ENCODE measurements at places on chromosomes 12 and 14. TPM values are rescaled to one million over a fixed set of nuclear protein-coding genes. Genes with fewer than 3 reads are reported as not detected.

GRCh38 chr12:91854725-91855124, 290.9 kb downstream of the BTG1 start:
- H3K4me1 ChIP-seq: peaks cover 14% of the 10 kb centered on the region
- H3K4me3 ChIP-seq: no peak overlapping the region
- no peak for DNase-seq
- peaks cover 2% of the 10 kb centered on the region for H3K36me3 ChIP-seq

The CLEC4D gene
- not detected for total RNA-seq

DNA sequence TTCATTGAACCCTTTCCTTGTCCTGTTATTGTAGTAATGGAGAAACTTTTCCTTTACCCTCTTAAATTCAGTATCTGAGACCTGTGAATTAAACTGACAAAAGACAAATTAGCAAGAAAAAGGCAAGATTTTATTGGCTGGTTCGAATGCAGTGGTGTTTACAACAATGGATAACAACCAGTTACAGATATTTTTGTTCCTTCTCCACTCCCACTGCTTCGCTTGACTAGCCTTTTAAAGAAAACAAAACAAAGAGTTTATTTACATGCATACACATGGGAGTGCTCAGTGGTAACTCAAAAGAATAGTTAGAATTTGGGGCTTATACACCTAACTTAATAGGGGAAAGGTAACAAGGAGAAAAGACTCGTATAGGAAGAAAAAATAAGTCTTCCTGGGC, 37.0 kb upstream of the HECTD1 start:
- H3K27ac ChIP-seq: no peak overlapping the region
- H3K27me3 ChIP-seq: no peaks in the 10 kb centered on the region
- no peak for DNase-seq
- H3K36me3 ChIP-seq: no peaks in the 10 kb centered on the region
- peaks cover 13% of the 10 kb centered on the region for H3K4me1 ChIP-seq

DNA sequence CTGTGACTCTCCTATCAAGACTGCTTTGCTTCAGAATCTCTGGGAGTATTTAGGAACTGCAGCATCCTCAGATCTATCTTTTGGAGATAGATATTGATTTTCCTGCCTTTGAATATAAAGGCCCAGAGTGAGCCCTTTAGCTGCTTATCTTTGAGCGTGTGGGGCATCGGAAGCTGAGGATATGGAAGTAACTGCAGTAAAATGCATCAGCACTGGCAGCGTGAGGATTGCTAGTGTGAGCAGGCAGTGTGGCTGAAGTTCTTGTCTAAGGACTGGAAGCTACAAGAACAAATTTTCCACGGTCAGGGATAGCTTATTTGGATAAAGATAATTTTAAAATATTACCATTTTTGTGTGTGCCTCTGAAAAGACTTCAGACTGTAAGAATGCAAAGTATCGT, 474.7 kb downstream of the NPAS3 start:
- no peak overlapping the region for H3K27ac ChIP-seq
- peaks cover 3% of the 10 kb centered on the region for H3K4me1 ChIP-seq
- H3K27me3 ChIP-seq: peaks cover 1% of the 10 kb centered on the region
- no peaks in the 10 kb centered on the region for H3K36me3 ChIP-seq
- H3K4me3 ChIP-seq: no peak overlapping the region

GRCh38 chr12:96846293-96846692, 60.8 kb upstream of the NEDD1 start:
- H3K4me1 ChIP-seq: no peaks in the 10 kb centered on the region
- H3K36me3 ChIP-seq: no peaks in the 10 kb centered on the region
- no peak overlapping the region for H3K4me3 ChIP-seq
- no peak overlapping the region for H3K27ac ChIP-seq
- H3K27me3 ChIP-seq: peaks cover 3% of the 10 kb centered on the region

DNA sequence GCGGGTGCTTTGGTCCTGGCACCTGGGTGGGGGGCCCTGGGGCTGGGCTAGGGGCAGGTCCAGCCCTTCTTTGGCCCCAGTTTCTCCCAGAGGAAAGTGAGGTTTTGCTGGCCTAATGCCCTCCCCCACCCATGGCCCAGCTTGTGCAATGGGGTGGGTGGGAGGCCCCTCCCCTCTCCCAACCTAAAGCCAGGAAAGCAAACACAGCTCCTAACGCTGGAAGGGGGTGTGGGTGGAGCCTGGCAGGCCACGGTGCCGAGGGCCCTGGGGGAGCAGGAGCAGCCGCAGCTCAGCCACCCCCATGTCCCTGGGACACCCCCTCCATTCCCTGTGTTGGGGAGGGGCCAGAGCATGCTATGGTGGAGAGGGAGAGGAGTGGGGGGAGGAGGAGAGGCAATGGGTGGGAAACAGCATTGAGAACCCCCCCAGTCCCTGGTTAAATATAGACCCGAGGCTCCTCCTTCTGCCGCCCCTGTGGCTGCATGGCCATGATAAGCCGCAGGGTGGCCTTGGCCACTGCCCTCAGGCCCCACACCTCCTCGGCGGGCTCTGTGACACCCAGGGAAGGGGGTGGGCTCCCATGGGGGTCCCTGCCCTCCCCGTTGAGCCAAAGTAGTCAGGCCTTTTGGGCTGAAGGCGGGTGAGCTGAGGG, 4.7 kb downstream of the EXOC3L4 start:
- DNase-seq: no peak
- no peaks in the 10 kb centered on the region for H3K4me1 ChIP-seq
- H3K4me3 ChIP-seq: no peak overlapping the region
- peaks cover 12% of the 10 kb centered on the region for H3K27me3 ChIP-seq
- no peak overlapping the region for H3K27ac ChIP-seq

DNA sequence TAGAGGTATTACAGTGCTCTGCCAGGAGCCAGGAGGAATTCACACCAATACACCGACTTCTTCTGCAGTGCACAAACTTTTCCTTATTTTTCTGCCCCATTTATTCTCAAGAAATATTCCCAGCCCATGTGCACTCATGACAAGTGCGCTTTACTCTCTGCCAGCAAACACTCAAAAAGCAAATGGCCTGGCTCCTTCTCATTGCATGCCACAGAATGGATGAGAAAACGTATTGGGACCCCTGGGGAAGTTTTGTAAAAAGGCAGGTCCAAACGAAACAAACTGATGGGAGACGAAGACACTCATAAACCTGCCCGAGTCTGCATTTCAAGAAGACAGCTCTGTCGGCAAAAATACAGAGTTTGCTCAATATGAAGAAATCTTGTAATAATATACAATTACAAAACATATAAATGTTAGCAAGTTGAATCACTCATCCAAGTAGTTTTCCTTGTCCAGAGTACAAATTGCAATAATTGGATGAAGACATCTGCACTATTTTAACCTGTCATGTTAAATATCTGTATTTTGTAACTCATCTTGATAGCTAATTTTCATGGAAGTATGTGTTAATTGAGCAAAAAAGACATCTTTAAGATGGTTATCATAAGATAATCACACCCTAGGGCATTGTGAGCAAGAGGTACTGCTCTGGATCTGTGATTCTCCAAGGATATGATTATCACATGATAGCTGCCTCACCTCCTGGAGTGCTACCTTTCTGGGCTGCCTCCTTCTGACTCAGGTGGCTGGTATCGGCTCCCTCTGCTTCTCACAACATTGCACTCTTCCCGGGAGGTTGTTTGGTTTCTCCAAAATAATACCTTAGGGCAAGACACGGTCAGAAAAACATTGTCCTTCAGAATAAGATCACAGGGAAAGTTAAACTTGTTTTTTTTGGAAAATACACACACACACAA, 260.8 kb upstream of the G2E3 start:
- DNase-seq: no peak
- no peaks in the 10 kb centered on the region for H3K27me3 ChIP-seq
- H3K36me3 ChIP-seq: no peaks in the 10 kb centered on the region
- no peak overlapping the region for H3K27ac ChIP-seq
- peaks cover 3% of the 10 kb centered on the region for H3K4me1 ChIP-seq
- no peak overlapping the region for H3K4me3 ChIP-seq

The PARPBP gene
- 27.4 TPM for total RNA-seq

DNA sequence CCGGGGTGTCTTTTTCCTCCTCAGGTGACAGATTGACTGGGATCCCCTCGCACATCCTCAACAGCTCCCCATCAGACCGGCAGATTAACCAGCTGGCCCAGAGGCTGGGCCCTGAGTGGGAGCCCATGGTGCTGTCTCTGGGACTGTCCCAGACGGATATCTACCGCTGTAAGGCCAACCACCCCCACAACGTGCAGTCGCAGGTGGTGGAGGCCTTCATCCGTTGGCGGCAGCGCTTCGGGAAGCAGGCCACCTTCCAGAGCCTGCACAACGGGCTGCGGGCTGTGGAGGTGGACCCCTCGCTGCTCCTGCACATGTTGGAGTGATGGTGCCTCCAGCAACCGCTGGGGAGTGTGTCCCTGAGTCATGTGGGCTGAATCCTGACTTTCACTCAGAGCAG, 172.8 kb downstream of the CRADD start:
- no peak overlapping the region for H3K27ac ChIP-seq
- H3K4me3 ChIP-seq: no peak overlapping the region
- peaks cover 22% of the 10 kb centered on the region for H3K36me3 ChIP-seq
- DNase-seq: no peak
- H3K27me3 ChIP-seq: no peaks in the 10 kb centered on the region

The DBX2 gene
- not detected for total RNA-seq

The WNT5B gene
- total RNA-seq: 0.76 TPM

The STYK1 gene
- total RNA-seq: not detected

DNA sequence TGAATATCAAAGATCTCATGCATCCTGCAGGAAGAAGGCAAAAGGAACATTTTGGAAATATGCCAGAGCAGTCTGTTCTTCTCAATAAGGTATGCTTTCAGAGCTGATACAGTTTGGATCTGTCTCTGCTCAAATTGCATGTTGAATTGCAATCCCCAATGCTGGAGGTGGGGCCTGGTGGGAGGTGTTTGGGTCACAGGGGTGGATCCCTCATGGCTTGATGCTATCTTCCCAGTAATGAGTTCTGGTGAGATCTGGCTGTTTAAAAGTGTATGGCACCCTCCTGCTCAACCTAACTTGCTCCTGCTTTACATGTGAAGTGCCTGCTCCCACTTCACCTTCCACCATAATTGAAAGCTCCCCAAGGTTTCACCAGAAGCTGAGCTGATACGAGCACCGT, 76.6 kb downstream of the RIN3 start:
- peaks cover 53% of the 10 kb centered on the region for H3K4me1 ChIP-seq
- no peak for DNase-seq
- H3K4me3 ChIP-seq: no peak overlapping the region
- no peak overlapping the region for H3K27ac ChIP-seq

- peaks cover 15% of the 10 kb centered on the region for H3K4me1 ChIP-seq
- no peak overlapping the region for H3K27ac ChIP-seq
- peaks cover 48% of the 10 kb centered on the region for H3K36me3 ChIP-seq
- DNase-seq: no peak
- no peak overlapping the region for H3K4me3 ChIP-seq
Observed at GRCh38 chr12:66119229-66119869, 11.2 kb downstream of the LLPH start.

The BIN2 gene
- 45.8 TPM for total RNA-seq

DNA sequence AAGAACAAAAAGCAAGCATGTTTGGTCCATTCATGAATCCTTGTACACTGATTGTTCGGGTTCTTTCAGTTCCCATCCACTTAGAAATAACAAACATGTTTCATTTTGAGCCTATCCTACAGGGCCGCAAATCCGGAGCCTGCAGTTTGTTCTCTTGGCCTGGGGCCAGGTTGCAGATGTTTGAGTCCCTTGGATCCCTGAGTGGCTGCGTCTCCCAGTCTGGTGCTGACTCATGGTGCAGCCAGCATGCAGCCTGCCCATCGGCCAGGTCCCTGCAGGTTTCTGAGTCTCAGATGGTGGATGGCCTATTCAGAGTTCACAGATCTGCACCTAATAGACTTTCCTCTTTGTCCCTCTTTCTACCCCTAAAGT, 1.9 kb upstream of the DYNC1H1 start:
- no peak overlapping the region for H3K4me3 ChIP-seq
- peaks cover 23% of the 10 kb centered on the region for H3K4me1 ChIP-seq
- peaks cover 6% of the 10 kb centered on the region for H3K36me3 ChIP-seq
- no peak overlapping the region for H3K27ac ChIP-seq
- DNase-seq: no peak

The DUSP16 gene
- 64.7 TPM for total RNA-seq

The PTCSC3 gene
- total RNA-seq: not detected

The GLTP gene
- total RNA-seq: 26.6 TPM

- DNase-seq: no peak
- peaks cover 2% of the 10 kb centered on the region for H3K4me1 ChIP-seq
- peaks cover 58% of the 10 kb centered on the region for H3K36me3 ChIP-seq
- no peak overlapping the region for H3K4me3 ChIP-seq
- H3K27me3 ChIP-seq: no peaks in the 10 kb centered on the region
Observed at GRCh38 chr12:116015525-116015924, 262.0 kb downstream of the MED13L start.

DNA sequence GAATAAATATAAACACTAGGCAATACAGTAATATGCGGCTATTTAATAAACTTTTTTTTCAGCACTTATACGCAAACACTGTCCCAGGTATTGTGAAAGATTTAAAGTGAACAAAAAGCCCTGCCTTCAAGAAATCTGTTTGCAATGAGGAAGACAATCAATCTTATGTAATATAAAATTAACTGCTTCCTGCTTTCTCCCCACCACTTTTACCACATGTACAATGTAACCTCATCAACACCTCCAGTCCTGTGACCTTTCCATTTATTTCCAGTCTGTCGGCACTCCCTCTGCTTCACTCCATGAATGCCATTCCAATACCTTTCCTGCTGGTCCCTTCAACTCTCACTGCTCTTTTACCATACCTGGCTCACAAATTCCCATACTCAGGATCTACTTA, 10.5 kb downstream of the SNX6 start:
- peaks cover 20% of the 10 kb centered on the region for H3K4me1 ChIP-seq
- H3K27me3 ChIP-seq: no peaks in the 10 kb centered on the region
- H3K36me3 ChIP-seq: peaks cover 55% of the 10 kb centered on the region
- no peak overlapping the region for H3K27ac ChIP-seq
- H3K4me3 ChIP-seq: no peak overlapping the region

The PLEKHD1 gene
- not detected for total RNA-seq

The PLCZ1 gene
- not detected for total RNA-seq

Measured in activated T-helper 2 cell treated with anti-CD3 and anti-CD28 coated beads, Interferon-gamma antibody, Interleukin-2, Interleukin-4, amounts not matched to agents 10 μg/mL and 5 μg/mL and 100 μg/mL, durations not matched to agents 14 hours and 24 hours and 36 hours (primary cell).